SK-N-SH (cell line): ENCODE measurements at places on chromosomes 7 and 10.

DNA sequence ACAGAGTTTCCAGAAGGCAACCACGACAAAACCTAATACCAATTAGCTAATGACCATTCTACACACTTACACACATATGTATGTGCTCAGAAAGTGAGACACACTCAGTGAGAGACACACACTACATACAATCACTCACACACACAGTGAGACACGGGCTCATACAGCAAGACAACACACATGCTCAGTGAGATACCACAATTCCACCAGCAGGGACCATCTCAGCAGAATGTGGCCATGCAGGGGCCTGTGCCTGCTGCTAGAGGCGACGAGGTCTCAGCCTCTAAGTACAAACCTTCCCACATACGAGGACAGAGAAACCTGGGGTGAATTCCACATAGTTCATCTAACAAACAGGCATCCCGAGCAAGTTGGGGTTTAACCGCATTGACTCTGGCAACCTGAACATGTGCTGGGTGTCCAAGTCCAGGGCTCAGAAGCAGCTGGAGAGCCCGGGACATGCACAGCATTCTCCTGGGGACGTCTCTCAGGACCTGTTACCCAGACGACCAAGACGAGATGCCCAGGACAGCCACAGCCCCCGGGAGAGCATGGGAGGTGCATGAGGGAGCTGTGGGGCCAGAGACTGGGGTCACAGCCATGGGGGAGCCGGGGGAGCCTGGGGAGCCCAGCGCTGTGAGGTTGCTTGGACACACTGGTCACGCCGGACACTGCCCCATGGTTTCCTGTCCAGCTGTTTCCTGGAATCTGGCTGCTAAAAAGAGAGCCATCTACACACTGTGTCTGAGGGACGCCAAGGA, 523.6 kb downstream of the PTPRN2 start:
- no peak for DNase-seq

GRCh38 chr7:32921896-32922295, 30.3 kb upstream of the KBTBD2 start:
- no peak for DNase-seq

DNA sequence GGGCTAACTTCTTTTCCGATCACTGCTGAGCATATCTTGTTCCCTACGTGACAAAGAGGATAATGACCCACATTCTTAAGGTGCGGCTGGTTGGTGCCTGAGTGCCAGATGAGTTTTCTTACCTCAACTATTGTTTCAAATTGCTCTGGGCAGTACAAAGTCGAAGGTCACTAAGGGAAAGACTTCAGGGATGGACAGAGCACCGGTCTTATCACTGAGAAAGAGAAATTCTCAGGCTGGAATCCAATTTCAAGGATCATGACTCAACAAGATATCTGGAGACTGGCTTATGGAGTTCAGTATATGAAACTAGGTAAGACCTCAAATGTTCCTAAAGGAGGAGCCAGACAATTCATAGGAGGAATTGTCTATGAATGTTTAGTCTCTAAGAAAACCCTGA, 780.3 kb downstream of the SUGCT start:
- no peak for DNase-seq

GRCh38 chr10:29841724-29842649, 207.2 kb upstream of the SVIL start:
- DNase-seq, result peak; percentile 77

- no peak for DNase-seq
Measured at GRCh38 chr7:323410-323809, 33.4 kb downstream of the FOXL3 start.

DNA sequence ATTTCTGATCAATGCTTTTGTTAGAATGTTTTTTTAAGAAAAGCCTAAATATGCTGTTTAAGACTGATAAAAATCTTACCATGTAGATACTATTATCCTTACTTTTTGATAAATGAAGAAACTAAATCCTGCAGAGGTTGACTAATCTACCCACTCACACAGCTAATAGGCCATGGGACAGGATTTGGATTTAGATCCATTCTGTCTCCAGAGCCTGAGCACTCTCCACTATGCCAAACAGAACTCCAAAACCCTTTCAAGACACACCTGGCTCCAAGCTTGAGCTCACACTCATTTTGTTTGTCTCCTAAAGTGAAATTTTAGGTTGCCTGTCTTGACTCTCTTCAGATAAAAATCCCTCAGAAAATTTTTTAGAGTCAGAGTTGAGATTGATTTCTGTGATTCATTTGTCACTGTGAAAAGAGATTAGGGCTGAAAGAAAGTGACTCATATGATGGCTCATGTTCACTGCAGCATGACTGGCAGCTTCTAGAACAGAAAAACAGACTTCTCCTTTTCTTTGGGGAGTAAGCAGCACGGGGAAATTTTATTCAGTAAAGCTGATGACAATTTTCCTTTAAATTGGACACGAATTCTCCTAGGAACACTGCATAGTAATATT, 132.3 kb upstream of the POT1 start:
- DNase-seq, result no peak

DNA sequence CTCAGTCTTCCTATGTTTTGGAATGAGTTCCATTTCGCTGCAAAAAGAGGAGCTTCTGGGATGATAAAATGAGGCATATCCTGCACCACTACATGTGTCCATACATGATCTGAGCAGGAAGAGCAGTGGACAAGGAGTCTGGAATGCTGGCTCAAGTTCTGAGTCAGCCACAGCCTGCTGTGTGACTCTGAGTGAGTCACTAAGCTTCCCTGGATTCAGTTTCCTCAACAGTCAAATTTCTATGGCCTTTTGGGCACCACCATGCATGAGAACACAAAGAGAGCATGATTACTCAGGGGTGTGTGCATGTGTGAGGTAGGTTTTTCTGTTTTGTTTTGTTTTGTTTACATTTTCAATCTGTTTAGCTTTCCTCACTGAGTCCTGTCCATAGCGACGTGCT, 254.6 kb downstream of the ANKRD30A start:
- no peak for DNase-seq

DNA sequence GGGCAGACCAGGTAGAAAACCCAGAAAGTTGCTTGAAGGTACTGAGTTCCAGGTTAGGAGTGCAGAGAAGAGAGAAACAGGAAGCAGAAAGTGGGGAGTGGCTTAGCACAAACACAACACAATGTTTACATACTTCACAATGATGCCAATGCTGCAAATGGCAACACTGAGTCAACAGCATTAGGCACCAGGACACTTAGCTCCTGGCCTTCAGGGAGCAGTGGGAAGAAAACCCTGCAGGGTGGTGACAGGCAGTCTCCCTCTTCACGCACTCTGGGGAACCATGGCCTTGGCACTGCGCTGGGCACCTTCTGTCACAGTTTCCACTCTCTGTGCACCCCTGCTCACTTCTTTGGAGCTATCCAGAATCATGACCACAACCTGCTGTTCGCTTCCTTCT, 7.3 kb downstream of the ICA1 start:
- DNase-seq, result no peak

- DNase-seq, result no peak
Measured at GRCh38 chr7:157274991-157275427, 61.8 kb upstream of the DNAJB6 start.

GRCh38 chr7:127905491-127906330, 125.5 kb downstream of the LRRC4 start:
- no peak for DNase-seq

DNA sequence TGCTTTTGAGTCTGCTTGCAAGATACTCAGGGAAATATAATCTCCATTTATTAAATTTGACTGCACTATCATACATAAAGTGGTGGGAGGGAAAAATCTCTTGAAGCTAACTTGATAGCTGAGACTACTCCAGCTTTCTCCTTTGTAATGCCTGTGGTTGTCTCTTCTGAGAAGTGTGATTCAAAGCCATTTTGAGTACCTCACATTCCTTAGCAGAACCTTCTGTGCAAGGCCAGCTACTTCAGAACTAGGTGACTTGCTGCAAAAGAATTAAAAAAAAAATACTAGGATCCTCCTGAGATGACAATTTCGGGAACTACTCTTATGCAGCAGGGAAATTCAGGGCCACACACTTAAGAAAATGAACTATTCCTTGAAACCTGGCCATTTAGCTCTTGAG, 294.8 kb downstream of the MDFIC start:
- DNase-seq, result no peak

- peak; percentile 34 for DNase-seq
Measured at GRCh38 chr10:78616125-78616695, 452.6 kb upstream of the ZMIZ1 start.

GRCh38 chr10:30974773-30975415, 56.8 kb downstream of the ZNF438 start:
- no peak for DNase-seq

DNA sequence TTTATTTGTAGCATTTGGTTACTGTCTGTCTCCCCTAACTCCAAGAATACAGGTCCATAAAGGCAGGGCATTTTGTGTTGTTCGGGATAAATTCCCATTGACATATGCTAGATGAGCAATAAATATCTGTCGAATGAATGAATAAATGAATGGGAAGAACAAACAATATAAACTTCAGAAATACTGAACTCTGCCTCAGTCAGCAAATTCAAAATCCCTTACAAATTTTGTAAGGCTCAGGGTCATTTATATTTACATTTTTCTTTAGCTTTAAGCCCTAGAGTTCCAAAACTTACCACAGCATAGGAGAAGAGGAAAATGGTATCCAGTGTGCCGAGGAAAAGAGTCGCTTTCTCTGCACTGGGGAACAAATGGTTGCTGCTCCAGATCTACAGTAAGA, 29.0 kb downstream of the SLC37A3 start:
- no peak for DNase-seq

- DNase-seq, result no peak
Measured at GRCh38 chr7:149238051-149238450, 1.4 kb upstream of the ZNF212 start.

- DNase-seq, result no peak
Measured at GRCh38 chr10:73881221-73881919, 7.0 kb upstream of the CAMK2G start.

GRCh38 chr7:52838981-52839411, 196.4 kb upstream of the POM121L12 start:
- no peak for DNase-seq

GRCh38 chr10:57983281-57983791, 284.4 kb downstream of the IPMK start:
- DNase-seq, result no peak

- DNase-seq, result peak; percentile 82
Measured at GRCh38 chr7:107563081-107563774, 492 bp downstream of the COG5 start.

DNA sequence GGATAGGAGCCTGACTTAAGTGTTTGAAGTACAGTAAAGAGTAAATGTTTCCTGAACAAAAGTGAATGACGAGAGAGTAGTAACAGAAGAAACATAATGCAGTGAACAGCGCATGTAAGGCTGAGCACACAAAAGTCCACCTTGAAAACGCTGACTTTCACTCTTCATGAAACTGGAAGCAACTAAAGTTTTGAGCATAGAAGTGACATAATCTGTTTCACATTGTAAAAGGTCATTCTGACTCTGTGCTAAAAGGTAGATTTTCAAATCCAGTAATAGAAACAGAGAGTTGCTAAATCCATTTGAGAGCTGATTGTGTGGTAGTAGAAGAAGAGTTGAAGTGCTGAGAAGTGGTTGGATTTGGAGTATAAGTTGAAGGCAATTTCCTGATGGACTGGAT, 1037.0 kb downstream of the CNTNAP2 start:
- no peak for DNase-seq

GRCh38 chr7:151894111-151895007, 17.4 kb upstream of the PRKAG2 start:
- no peak for DNase-seq

DNA sequence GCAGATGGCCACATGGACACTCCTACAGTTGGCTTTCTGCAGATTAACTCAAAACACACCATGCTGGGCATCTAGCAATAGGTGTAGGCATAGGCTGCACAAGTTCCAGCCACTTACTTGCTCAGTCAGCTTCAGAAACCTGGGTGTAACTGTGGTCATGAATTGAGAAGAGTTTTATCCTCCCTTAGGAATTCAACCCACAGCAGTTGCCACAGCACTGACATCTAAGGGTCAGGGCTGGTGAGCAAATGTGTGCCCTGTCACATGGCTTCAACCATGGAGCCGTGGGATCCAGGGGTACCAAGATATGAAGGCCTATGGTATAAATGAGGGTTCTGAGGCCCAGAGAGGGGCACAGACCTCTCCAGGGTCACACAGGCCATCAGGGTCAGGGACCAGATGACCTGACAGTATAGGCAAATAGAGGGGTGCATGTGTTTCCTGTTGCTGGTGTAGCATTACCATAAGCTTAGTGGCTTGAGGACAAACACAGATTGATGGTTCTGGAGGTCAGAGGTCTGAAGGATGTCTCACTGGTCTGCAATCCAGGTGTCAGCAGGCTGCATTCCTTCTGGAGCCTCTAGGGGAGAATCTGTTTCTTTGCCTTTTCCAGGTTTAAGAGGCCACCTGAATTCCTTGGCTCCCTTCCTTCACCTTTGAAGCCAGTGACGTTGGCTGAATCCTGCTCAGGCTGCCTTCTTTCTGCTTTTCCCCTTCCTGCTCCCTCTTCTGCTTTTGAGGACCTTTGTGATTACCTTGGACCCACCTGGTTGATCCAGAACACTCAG, 24.1 kb downstream of the MINDY4 start:
- DNase-seq, result no peak

DNA sequence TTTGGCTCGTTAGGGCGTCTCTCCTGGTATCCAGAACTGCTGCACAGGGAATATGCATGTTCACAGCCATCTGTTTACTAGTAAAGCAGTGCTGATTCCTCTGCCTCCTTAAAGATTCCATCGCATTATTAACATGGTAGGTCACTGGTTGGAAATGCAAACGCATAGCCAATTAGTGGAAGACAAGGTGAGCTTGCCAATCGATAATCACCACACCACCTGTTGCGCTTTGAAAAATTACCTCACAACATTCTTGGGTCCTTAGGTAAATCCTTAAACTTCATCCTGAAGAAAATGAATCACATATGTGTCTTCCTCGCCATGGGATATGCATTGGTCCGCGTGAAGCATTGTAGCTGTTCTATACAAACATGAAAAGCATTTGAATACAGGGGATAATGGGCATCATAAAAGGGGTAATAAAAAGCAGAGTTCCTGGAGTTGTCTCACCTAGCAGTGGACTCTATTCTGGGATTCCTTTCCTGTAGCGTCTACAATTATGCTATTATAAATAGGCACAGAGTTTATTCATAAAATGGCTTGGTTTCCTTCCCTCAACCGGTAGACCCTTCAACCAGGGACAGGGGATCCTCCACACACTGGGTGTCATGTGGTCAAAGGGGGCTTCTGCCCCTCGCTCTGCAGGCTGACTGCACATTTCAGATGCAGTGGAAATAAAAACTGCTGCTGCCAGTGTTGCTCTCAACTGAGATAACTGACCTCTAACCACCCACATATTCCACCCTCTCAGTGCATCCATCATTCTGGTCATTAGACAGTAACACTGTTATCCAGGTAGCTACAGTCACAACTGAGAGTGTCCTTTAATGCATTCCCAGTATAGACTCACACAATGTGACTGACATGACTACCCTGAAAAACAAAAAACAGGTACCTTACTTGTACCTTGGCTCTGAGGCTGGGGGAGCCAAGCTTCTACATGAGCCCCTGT, 389.2 kb upstream of the NFE2L3 start:
- DNase-seq, result no peak

GRCh38 chr7:80644054-80644453, 5.6 kb downstream of the CD36 start:
- DNase-seq, result no peak

DNA sequence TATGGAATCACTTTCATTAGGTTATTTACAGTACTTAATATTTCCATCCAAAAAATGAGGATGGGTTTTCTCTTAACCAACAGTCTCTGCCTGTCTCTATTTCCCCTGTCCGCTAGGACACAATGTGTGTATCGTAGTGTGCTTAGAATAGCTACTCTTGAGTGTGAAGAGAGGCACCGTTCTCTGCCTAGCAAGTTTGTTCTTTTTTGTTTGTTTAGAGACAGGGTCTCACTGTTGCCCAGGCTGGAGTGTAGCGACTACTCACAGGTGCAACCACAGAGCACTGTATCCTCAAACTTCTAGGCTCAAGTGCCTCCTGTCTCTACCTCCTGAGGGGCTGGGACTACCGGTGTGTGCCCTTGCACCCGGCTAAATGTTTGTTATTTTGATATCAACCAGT, 121.9 kb downstream of the ANK3 start:
- DNase-seq, result no peak
